ENCODE measurements at places on chromosomes 5 and 9.

DNA sequence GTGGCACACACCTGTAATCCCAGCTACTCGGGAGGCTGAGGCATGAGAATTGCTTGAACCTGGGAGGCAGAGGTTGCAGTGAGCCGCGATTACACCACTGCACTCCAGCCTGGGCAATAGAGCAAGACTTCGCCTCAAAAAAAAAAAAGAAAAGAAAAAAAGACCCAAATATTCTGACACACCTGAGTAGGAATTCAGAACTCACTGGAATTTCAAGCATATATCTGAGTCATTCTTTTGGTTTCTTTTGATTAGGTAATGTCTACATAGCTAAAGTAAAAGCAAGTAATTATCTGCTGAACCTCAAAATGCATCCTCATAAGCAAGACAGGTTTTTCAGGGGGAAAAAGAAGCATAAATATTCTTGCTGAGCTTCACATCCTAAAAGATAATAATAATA, 35.9 kb downstream of the ANKRD31 start:
- DNase-seq, result no peak

DNA sequence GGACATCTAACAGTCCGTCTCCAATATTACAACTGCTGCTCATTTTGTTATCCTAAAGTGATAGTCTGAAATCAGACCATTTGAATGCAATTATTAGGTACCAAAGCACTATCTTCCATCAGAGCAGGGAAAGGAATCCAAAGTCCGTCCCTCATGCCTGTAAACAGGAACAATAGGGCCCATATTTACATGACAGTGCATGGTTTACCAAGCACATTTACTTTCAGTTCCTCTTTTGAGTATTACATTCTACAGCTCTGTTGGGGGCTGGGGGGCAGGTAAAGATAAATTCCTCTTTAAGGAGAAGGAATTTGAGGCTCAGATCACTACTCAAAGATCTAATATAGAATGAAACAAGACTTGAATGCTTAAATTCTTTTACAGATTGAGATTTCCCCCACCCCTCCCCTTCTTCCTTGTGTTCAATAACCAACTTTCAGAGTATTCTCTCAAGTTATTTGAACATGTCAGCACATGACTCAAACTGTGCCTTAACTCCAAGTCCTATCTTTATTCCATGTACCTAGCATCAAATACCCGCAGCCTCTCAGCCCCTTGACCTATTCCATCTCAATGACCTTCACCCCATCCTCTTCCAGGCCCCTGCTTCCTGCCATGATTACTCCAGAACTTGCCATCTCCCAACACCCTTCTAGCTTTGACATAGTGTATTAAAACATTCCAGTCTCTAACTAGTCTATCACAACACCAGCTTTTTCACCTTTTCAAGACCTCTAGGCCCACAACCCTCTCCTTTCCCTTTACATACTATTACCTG, 71.0 kb downstream of the BRINP1 start:
- DNase-seq, result no peak

DNA sequence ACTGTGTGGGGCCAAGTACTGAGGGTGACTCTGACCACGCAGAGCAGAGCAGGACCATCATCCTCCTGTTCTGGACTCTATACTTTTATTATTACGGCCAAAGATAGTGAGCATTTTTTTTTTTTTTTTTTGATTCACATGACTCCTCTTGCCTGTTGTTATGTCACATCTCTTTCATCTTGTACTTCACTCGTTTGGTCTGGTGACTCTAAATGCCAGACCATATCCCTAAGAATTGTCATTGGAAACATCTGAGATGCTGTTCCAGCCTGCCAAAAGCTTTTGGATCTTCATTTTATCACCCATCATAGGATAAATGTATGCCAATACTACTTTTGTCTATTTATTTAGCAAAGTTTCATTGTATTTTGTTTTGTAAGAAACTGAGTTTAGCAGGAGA, 168.2 kb upstream of the RAI14 start:
- no peak for DNase-seq

DNA sequence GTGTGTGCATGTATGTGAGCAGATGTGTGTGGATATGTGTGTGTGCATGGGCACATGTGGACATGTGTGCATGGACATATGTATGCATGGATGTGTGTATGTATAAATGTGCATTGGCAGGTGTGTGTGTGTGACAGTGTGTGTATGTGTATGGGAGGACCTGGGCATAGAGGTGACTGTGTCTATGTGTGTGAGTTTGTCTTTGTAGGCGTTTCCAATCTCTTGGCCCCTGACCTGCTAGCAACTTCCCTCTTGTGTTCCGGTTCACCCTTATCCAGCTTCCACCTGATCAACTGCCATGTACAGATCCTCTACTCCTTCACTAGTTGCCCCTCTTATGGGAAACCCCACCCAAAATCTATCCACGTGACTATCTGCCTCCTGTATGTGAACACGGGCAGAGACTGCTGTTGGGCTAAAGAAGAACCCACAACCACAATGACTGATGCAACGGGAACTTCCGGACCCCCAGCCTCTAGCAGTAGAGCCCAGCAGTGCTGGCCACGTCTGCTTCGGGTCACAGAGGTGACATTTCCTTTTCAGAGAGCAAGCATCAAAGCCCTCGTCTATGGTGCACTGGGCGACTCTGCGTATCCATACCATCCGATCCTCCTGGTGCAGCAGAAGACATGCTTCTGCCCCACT, 24.9 kb upstream of the GADD45G start:
- DNase-seq, result no peak

DNA sequence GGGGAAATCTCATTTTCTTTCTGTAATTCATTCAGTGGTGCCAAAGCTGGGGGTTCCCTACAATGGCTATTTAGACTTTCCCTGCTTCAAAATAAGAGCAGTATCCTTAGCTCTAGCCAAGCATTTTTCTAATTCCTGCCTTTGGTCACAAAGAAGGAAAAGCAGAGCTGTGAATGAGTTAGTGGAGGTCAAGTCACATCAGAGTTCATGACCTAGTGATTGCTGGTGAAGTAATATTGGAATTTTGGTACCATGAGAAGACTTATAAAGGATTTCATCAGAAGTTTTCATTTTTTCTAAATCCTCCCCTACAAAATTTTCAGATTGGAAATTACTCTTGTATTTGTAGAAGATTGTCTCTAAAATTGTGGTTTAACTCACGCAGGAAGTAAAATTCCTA, 28.0 kb downstream of the DNAJC21 start:
- DNase-seq, result no peak

GRCh38 chr9:686321-686813, 155.1 kb upstream of the DMRT1 start:
- DNase-seq, result no peak

GRCh38 chr5:149426931-149427330, 47.8 kb upstream of the IL17B start:
- DNase-seq, result no peak

DNA sequence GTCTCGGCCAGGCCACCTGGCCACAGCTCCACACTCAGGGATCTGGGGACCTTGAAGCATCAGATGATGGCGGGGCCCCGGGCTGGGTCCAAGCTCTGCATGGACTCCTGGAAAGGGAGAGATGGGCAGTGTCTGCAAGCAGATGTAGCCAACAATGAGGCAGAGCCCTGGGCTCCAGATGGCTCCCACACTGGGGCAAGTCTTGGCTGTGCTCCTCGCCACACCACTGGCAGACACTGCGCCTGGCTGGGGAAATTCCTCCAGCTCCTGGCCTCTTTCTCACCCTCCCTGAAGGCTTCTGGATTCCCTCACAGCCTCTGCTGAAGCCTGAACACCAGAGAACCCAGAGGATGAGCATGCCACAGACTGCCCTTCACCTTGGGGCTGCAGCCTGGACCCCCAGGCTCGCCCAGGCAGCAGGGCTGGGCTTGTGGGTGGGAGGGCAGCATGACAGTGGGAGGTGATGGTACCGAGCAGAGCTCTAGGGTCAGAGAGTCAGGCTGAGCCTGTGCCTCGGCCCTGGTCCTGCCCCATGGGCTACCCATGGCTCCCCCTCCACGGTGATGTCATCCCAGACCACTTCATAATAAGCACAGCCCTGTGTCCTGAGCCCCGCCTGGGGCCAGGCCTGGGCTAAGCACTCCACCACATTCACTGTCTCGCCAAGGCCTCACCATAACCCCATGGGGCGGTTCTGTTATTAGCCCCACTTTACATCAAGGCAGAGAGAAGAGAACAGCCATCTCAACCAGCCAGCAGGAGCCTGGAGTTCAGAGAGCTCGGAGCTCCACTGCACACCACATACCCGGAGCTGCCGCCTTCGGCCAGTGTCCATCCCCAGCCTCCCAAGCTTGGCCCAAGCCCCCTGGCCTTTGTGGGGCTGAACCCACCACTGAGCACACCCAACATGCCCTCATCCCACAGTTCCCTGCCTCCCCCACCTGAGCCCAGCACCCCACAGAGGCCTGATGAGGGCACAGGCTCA, 62.2 kb upstream of the ADAMTS2 start:
- DNase-seq, result no peak

DNA sequence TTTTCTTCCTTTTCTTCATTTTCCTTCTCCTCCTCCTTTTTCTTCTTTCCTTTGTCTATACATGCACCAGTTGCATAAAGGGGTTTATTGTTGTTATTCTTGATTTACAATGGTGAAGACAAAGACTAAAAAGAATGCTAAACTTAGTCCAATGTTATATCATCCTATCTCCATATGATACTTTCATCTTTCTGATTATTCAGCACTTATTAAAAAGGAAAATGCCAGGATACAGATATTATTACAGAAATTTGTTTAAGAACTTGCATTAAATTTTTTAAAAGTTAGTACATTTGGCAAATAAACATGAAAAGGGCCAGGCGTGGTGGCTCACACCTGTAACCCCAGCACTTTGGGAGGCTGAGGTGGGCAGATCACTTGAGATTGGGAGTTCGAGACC, 1074.9 kb downstream of the EFNA5 start:
- no peak for DNase-seq

DNA sequence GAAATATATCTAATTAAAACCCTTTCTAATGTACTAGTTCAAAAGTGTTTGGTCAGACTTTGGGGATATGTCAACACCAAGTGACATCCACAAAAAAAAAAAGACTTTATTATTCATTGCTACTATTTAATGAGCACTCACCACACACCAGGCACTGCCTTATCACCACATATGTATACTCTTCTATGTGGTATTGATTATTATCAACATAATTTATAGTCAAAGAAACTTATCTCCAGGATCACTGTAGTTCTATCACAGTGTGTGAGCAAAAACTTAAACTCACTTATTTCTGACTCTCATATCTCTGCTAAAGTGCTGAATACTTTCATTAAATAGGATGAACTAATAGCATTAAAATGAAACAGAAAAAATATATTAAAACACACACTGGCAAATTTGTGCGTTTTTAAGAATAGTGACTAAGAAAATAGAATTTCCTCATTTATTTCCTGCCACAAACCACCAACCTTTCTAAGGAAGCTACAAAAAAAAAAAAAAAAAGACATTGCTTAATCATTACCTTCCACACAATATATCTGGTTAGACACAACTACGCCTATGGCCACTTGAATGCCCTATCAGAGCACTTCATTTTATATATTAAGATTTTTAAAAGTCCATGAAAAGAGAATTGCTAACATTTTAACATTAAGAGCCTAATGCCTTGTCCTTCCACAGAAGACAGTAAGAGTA, 12.8 kb downstream of the SLCO4C1 start:
- DNase-seq, result no peak

DNA sequence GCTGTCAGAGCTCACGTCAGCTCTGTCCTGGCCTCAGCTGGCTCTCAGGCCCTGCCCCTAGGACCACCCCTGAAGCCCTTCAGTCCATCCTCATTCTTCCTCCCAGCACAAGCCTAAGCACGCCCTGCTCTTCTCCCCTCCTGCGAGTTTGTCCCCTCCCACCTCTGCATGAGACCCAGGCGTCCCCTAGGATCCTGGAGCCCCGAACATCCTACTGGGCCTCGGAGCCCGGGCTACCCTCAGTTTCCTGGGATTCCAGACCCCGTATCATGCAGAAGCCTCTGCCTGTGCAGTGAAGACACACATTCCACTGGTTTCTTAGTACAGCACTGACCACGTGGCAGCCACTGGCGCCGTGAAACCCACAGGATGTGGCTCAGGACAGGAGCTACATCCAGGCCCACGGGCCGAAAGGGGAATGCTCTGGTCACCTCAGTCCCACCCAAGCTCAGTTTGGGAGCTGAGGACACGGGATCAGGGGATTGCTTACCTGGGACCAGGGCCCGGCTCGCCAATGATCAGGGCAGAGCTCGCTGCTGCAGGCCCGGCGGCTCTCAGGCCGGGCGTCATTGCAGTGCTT, 64.2 kb downstream of the ZNF354C start:
- DNase-seq, result no peak

GRCh38 chr9:111621895-111622480, 9.1 kb upstream of the DNAJC25 start:
- no peak for DNase-seq

GRCh38 chr9:85425153-85425611, 316.6 kb downstream of the AGTPBP1 start:
- no peak for DNase-seq

GRCh38 chr5:118228489-118228888, 759.9 kb downstream of the DTWD2 start:
- no peak for DNase-seq

DNA sequence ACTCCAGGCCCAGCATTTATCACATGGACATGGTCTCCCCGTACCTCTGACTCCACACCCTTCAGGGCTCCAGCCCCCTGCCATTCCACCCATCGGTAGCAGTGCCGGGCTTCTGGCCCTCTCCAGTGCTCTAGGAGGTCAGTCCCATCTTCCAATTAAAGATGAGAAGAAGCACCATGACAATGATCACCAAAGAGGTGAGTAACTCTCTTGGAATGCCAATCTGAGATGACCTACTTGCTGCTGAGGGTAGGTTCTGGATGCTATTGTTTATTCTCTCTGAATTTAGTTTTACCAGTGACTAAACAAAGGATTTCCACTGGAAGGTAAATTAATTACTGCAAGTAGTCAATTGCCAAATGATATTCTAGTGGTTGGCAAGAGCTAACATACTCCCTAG, 80.8 kb downstream of the TLE4 start:
- no peak for DNase-seq

DNA sequence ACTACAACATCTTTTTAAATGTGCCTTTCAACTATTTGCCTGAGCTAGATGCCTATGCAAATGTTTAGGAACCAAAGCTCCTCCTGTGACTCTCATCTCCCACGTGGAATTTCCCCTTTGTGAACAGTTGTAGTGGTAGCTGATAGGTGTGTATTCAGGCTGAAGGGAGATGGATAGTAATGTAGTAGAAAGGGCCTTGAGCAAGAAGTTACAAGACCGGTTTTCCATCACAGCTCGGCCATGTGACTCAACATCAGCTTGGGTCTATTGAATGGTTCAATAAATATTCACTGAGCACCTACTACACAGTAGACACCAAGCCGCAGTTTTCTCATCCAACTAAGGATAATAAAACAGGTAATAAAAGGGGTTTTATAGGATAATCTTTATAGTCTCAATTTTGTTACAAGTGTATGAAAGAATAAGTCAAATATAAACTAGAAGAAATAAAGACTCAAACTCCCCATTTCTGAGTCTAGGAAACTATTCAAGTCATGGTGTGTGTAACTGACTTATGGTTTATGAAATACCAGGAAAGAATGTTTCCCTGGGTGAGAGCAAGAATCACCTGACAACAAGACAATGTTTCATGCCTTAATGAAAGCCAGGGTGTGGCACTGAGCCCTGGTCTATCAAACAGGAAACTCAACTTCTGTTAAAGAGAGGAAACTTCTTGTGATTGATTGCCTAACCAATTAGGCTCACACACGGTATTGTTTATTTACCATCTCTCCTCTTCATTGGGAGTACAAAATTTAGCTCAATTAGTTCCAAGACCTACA, 187.1 kb upstream of the SPEF2 start:
- no peak for DNase-seq
